Activated CD4-positive, alpha-beta T cell treated with anti-CD3 and anti-CD28 coated beads for 36 hours (primary cell): ENCODE measurements at places on chromosomes 1 and 21. TPM values are rescaled to one million over a fixed set of nuclear protein-coding genes. Genes with fewer than 3 reads are reported as not detected.

- no peak for DNase-seq
These were observed 213.8 kb upstream of the JUN start for GRCh38 chr1:58997637-58998036.

The CFHR4 gene
- total RNA-seq, result not detected

The NHLH1 gene
- total RNA-seq, result 0.32 TPM

GRCh38 chr1:156795787-156796186, 20.9 kb downstream of the SH2D2A start:
- no peak for DNase-seq

The SAMD11 gene
- total RNA-seq, result not detected

- no peak for DNase-seq
These were observed 115.7 kb downstream of the RGL1 start for GRCh38 chr1:183920651-183921050.
